ENCODE measurements at places on chromosomes 16 and 17.

GRCh38 chr17:3724378-3725077 lies 825 bp downstream of the HASPIN start:
- DNase-seq: no peak

DNA sequence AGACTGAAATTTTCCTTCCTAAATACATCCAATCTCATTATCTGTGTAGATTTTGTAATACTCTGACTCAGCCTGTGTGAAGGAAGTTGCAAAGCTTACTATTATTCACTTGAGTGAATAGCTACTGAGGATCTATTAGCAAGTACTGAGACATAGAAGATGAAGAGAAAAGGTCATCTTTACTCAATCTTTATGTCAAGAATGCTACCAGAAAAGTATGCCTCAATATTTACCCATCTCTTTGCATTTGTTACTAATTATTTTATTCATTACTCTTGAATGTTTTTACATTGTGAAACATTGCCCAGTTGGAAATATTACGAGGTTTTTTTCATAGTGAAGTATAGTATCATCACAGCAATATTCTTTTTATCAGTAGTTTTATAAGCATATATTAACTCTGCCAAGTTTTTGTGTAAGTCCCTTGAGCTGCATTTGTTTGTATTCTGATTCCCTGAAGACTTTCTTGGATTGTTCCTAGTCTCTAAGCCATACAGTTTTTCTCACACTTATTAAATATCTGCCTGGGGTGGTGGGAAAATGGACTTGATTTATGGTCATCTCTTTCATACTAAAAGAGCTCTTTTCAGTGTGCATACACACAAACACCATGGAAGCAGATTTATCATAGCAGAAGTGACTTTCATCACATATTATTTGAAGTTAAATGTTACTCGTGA lies 110.4 kb downstream of the MRTFB start:
- DNase-seq: no peak

DNA sequence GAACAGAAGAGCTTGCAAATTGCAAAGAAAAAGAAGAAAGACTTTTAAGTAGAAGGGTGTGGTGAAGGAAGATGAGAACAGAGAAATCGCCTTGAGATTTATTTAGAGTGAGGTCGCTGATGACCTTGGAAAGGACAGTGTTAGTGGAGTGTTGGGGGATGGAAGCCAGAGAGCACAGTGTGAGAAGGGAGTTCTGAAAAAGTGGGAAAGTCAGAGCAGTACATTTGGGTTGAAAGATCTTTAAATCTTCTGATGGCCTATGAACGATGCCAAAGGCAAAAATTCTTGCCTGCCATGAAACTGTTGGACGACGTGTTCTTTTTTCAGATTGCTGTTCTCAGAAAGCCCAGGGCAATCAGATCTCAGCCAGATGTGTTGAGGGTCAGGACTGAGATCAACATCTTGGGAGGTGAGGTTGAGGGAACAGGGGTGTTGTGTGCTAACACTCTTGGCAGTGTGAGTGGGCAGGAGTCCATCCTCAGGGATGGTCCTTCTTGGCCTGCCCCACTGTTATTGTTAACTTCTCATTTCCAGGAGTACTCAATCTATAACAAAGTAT lies 330.1 kb downstream of the MAP2K6 start:
- DNase-seq: no peak

GRCh38 chr16:22681554-22682291 lies 132.2 kb upstream of the HS3ST2 start:
- DNase-seq: no peak

GRCh38 chr16:87854053-87854906 lies 15.0 kb downstream of the SLC7A5 start:
- no peak for DNase-seq

DNA sequence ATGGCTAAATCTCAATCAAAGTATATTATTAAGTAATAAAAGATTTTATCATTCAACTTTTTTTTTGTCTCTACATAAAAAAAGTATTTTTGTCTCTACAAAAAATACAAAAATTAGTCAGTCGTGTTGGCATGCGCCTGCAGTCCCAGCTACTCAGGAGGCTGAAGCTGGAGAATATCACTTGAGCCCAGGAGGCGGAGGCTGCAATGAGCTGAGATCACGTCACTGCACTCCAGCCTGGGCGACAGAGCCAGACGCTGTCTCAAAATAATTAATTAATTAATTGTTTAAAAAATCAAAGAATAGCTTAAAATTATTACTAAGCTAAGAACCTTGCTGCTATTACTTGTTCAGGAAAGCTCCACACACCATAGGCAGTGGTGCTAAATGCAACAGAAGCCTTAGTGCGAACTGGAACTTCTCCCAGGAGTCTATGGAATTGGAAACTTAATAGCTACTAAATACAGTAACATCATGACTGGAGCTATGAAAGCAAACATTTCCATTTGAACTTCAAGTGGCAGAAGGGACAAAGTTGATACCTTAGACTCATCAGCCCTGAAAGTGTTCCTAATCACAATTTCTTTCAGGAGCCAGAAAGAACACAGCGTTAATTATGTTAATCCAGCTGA lies 22.6 kb downstream of the ADCY9 start:
- no peak for DNase-seq

DNA sequence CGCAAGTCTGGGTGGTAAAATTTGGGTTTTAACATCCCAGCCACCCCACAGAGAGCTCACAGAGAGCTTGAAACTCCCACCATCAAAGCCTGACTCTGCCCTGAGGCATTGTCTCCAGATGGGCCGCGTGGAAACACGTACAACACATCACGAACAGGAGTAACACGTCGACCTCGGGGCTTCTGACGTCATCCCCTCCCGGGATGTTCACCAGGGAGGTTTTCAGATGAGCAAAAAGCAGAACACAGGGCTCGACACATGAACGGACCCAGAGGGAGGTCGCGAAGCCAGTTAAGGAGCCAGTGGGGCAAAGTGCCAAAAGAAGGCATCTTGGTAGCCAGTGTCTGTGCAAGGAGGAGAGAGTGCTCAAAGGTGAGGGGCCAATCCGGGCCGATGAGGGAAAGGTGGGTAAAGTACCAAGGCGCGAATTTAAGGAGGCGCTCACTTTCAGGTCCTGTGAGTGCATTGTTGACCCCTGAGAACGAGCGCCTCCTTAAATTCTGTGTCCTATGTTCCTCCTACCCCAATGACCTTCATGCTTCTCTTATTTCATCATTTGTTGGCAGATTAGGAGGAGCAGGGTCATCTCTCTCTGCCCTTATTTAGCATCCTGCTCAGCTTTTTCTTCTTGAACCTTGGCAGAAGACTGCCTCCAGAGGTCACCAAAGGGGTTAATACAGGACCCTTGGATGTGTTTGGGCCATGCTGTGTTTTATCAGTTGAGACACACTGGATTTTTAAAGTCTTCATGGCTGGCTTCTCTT lies 5.6 kb downstream of the RCVRN start:
- DNase-seq: no peak

DNA sequence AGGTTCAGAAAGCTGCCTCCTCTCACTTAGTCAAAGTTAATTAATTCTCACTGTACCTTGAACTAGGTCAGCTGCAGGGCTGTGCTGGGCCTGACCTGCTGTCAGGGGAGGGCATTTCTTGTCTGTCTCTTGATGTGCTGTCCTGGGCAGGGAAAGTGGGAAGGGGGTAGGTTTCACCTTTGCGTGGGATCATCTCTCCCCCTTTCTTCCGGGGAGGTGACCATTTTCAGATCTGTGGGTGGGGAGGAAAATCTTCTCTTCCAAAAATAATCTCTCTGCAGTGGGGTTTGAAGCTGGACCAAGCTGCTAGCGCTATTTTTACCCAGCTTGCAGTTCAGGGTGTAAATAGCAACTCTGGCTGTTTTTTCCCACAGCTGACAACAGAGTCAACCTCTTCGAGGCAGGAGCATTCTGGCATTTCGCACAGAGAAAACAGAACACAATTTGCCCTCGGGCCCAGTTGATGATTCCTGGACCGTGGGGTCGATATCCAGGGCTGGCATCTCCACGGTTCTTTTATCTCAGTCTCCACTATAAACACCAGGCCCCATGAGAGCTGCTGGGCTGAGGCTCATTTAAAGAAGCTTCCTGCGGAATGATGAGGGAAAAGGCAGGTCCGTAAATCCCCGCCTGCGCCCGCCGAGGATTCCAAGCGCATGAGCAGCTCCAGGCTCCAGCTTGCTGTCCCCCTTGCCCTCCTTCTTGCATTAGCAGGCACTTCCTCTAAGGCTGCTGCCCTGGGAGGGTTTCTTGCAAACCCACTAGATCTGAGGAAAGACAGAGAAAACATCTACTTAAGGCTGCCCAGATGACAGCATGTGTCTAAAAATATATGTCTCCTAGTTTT lies 93.9 kb downstream of the YPEL2 start:
- no peak for DNase-seq

Measured in NCI-H774 (cell line).